ENCODE measurements at places on chromosomes 12 and 14.

- peak; percentile 82 for DNase-seq
These were observed 214.8 kb downstream of the DPF3 start for GRCh38 chr14:72679141-72679535.

- DNase-seq, result no peak
These were observed 275.1 kb downstream of the NRXN3 start for GRCh38 chr14:78445275-78445674.

DNA sequence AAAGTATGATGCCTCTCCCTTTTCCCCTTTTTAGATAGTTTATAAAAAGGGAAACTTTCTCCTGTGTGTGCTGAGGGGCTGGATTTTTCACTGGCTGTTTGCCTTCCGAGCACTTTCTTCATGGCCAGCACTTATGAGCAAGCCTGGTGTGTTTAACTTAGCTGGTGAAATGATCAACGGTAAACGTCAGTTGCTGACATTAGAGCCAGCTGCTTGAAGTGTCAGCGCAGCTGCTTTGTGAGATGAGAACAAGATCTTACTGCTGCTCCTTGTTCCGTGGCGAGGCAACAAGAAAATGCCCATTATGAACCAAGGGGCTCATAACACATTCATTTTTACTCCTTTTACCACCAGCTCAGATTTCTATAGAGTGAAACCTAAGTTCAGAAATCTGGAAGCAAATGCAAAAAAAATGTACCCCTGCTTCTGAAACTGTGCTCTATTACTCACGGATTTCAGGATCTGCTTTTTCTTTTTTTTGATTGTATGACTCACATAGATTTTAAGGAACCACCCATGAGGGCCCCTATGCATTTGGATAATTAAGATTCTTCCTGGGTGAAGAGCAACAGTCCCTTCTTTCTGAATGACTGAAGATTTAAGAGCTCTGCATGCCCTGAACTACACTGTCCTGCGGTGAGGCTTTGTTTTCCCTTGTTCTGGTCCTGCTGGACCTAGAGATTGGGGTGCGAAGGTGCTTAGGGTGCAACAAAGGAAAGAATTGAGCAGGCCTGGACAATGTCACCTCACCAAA, 74.3 kb upstream of the CPM start:
- DNase-seq, result peak; percentile 96

DNA sequence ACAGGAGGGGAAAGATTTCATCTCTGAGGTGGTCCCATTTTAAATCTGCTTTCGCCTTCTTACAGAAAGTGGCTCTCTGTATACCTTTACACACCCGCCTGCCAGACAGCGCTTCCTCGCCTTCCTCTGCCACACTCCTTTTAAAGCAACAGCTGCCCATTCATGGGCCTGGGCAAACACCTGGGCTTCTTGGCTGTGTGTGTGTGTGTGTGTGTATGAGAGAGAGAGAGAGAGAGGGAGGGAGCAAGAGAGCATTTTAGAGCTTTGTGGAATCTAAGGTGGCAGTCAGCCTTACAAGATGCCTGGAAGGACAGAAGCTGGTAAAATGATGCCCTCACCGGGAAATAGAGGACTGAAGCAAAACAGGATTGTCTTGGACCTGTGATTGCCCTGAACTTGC, 20.0 kb downstream of the PTHLH start:
- DNase-seq, result no peak

- DNase-seq, result no peak
These were observed 3.8 kb upstream of the PSMC6 start for GRCh38 chr14:52703225-52703624.

- no peak for DNase-seq
These were observed 3.7 kb upstream of the TM9SF1 start for GRCh38 chr14:24198814-24199524.

DNA sequence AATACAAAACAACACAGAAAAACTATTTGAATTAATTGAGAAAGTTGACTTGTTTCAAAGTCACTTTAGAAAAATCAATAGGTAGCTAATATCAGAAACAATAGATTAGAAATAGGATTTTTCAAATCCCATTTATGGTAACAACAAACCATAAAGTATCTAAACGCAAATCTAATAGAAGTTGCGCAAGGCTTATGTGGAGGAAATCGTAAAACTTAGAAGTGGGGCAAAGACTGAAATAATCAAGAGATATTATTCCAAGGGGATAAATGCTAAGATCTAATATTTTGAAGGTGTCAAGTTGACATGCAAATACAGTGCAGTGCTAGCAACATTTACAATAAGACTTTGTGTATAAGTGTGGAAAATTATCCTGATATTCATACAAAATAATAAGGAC, 87.2 kb downstream of the TRHDE start:
- DNase-seq, result no peak

GRCh38 chr14:92596331-92596907, 82.8 kb downstream of the RIN3 start:
- DNase-seq, result no peak

DNA sequence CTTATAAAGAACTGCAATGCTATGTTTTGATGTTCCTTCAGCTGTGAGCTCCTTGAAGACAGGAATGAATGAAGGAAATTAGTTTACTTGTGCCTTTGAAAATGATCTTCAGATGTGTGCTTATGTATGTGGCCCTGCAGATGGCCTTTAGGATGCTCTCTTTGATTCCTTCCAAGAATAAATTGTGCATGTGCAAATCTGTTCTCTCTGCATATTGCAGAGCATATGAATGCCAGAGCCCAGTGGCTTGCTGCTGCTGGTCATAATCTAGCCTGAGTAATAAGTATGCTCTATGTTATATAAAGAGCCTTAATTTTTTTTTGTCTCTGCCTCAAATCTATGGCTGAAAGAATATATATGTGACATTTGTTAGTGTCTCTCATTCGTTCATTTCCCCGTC, 341.9 kb upstream of the NOVA1 start:
- DNase-seq, result no peak

DNA sequence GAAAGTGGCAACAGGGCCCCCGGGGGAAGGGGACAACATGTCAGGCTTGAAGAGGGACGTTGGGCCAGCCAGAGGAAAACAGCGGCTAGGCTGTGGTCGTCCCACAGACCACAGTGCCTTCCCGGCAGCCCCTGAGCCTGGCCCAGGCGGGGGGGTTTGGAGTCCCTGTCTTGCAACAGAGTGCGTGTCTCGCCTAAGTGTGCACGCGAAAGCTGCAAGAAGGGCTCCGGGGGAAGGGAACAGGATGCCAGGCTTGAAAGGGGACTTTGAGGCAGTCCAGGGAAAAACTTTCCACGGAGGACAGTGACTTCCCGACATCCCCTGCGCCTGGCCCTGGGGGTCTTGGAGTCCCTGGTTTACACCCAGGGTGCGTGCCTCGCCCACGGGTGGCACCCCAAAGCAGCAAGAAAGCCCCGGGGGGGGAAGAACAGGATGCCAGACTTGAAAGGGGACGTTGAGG, 157.5 kb upstream of the ALG10B start:
- no peak for DNase-seq

DNA sequence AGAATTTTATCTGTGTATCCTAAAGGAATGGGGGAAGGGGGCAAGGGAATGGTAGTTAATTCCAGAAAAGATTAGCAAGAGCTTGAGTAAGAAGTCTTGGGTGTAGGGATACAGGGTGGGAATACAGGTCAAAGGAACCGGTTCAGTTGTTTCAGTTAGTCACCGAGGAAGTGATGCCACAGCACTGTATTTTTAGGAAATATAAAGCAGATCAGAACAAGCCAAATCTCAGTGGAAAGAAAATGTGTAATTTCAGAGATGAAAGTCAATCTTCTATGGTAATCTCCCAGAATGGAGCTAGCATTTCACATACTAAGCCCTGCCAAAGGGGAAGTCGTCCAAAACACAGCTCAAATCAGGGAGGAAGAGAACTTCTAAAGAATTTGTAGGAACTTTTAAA, 4.7 kb upstream of the TUBA1C start:
- DNase-seq, result peak; percentile 73

DNA sequence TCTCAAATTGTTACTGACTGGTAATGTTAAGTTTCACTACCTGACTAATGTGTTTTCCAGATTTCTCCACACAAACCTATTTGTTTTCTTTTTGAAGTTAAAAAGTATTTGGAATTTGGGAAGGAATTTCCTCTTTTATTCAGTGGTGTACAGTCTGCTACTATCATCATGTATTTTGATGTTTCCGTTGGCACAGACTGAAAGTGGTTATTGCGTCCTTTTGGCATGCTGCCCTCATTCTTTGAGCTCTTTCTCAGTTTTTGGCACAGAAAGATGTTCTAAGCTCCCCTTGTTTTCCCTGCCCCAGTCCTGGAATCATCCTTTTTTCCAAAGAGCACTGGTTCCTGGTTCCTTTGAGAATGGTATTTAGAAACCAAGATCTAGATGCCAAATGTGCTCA, 31.4 kb upstream of the RTRAF start:
- DNase-seq, result no peak

DNA sequence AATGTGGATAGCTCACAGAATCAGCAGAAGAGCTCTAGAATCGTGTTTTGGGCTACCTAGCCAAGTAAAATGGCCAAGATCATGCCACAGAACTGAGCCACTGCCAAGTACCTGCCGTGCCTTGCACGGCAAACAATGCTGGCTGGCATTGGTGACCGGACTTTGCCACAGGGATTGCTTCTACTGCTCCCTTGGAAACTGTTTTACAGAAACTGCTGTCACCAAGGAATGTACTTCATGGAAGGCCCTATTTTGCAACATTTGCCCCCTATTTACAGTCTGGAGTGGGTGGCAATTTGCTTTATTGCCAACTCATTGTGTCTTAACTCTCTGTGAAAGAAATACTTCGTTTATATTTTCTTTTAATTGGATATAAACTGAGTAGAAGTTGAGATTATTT, 49.0 kb downstream of the BORCS5 start:
- no peak for DNase-seq

DNA sequence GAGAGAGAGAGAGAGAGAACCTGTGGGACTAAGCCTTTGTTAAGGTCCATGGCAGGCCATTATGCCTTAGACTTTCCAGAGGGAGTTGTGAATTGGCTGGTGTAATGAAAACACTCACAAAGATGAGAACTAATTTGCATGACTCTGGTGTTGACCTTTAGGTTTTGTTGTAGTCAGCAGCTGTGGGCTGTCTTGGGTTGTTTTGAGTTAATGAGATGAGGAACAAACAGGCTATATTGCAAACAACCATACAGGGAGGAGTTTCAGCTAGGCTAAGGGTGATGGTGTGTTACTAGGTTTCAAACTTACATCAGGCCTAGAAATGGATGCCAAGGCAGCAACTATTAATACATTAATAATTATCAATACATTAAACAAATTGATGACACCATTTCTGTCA, 26.3 kb downstream of the ATXN7L3B start:
- no peak for DNase-seq

GRCh38 chr12:69061574-69061973, 128.6 kb upstream of the CPM start:
- DNase-seq, result no peak

- DNase-seq, result no peak
These were observed 120.8 kb upstream of the WSCD2 start for GRCh38 chr12:108008163-108008905.

DNA sequence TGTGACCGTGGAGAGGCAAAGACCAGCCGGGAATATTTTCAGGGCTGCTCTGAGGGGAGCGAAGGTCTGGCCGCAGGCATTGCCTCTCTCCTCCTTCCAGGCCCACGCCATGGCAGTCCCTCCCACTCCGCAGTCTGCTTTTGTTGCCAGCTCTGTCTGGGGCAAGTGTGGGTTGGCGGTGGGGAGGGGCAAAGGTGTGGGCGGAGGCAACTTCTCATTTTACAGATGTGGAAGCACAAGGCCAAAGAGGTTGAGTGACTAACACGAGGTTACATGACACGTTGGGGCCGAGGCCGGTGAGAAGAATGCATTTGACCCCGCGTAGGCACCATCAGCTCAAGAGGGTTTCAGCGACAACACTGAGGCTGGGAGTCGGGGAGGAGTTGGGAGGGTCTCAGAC, 6.1 kb upstream of the FAIM2 start:
- DNase-seq, result peak; percentile 32

GRCh38 chr12:111330800-111331752, 37.8 kb downstream of the PHETA1 start:
- DNase-seq, result peak; percentile 45

GRCh38 chr12:125178222-125178621, 113.0 kb downstream of the AACS start:
- no peak for DNase-seq

GRCh38 chr12:91833780-91834359, 311.8 kb downstream of the BTG1 start:
- no peak for DNase-seq

DNA sequence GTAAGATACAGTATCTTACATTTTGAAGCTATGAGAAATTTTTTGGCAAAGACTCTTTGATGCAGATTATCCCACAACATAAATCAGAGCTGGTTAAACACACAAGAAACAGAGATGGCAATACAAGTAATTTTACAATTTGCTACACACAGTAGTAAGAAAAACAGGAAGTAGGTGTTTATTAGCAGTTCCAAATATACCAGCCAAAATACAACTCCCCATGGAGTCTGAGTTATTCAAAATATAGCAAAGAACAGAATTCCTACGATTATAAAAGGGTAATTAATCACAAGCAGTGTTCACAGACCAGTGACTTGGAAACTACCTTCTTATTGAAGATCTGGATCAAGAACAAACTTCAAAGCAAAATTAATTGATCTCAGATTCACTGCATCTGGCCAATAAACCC, 83.9 kb downstream of the BMP4 start:
- no peak for DNase-seq

Measured in tongue (tissue), 3 donors.